Activated naive CD4-positive, alpha-beta T cell (primary cell): ENCODE measurements at places on chromosomes 5 and 9.

DNA sequence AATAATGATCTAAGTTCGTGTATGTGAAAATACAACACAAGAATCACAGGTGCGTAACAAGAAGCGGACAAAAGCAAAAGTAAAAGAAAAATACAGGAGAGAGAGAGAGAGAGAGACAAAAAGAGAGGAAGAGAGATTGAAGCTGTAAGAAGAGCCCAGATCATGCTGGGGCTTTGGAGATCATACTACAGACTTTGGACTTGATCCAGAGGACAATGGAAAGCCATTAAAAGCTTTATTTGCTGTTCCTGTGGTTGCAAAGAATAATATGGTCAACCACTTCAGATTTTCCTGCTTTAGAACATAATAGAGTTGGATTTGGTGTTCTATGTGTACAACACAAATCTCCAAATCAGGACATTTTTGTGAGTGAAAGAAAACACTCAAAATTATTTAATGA is 561.4 kb downstream of the CAAP1 start:
- DNase-seq = no peak

- DNase-seq = no peak
Observed at GRCh38 chr9:215631-216155, 1.0 kb downstream of the DOCK8 start.

- no peak for DNase-seq
Observed at GRCh38 chr5:7146886-7147285, 249.1 kb upstream of the ADCY2 start.

DNA sequence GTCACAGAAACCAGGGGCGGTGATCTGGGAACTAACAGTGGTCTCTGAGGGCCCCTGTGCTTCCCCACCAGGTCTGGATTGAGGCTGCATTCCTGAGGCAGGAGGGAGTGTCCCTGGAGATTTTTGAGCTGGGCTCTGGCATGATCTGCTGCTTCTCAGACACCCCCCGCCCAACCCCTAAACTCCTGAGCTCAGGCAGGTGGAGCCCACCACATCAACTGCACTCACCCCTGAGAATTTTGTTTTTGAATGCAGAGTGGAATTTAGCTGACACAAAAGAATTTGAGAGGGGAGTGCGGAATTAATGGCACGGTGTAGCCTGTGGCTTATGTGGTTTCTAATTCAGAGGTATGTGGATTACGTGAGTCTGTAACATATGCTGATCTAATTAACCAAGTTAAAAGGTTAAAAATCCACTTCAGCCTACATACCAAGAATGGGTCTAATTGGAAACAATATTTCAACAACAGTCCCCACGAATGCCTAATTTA is 23.9 kb upstream of the CTSL start:
- no peak for DNase-seq

- DNase-seq = no peak
Observed at GRCh38 chr9:36725777-36726356, 153.2 kb downstream of the MELK start.

GRCh38 chr9:33447799-33448553 is 583 bp upstream of the AQP3 start:
- no peak for DNase-seq

GRCh38 chr9:127098916-127099553 is 23.4 kb downstream of the ANGPTL2 start:
- DNase-seq = no peak

DNA sequence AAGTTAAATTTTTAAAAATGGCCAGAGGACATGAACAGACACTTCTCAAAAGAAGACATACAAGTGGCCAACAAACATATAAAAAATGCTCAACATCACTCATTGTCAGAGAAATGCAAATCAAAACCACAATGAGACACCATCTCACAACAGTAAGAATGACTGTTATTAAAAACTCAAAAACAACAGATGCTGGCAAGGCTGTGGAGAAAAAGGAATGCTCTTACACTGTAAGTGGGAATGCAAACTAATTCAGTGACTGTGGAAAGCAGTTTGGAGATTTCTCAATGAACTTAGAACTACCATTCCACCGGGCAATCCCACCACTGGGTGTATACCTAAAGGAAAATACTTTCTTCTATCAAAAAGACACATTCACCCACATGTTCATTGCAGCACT is 168.5 kb upstream of the PIK3R1 start:
- no peak for DNase-seq

GRCh38 chr5:147997486-147997885 is 66.3 kb upstream of the SPINK5 start:
- DNase-seq = no peak

- DNase-seq = no peak
Observed at GRCh38 chr5:170913573-170913972, 51.8 kb downstream of the RANBP17 start.

DNA sequence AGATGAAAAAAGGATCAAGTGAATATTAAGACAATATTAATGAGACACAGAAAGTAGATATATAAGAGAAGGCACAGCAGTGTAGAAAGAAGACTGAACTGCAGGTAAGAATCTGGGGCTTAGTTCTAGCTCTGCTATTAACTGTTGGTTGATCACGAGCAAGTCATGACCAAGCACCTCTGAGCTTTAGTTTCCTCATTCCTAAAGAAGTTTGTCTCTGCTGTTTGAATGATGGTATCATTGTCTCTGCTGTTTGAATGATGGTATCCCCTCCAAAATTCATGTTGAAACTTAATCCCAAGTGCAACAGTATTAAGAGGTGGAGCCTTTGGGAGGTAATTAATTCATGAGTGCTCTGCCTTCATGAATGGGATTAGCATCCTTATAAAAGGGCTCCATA is 2.5 kb upstream of the NME5 start:
- no peak for DNase-seq

GRCh38 chr9:97398999-97399758 is 12.7 kb upstream of the TDRD7 start:
- DNase-seq = peak; percentile 25

DNA sequence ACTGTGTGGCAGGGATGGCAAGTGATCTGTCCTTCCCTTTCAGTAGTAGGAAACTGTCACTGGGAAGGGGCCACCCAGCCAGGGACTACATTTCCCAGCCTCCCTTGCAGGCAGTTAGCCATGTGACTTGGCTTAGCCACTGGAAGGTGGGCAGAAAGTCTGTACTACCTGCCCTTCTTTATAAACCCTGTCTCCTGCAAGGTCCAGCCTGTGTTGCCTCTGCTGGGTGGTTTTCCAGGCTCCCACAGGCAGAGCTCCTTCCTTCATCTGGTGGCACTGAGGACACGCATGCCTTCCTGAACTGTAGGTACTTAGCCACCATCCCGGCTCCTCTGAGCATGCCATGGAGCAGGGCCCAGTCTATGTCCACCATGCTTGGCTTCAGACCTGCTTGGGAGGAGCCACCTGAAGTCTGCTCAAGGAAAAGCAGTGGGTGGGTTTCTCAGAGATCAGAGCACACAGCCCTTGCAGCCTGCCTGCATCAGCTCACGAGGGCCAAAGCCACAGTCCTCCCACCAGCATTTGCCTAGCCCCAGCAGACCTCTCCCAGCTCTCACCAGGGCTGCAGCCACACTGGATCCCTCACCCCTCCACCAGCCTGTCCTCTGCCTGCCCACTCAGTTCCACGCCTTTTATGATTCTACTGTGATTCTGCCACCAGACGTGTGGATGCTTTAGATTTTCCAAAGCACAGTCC is 16.7 kb upstream of the SLC25A51 start:
- no peak for DNase-seq

DNA sequence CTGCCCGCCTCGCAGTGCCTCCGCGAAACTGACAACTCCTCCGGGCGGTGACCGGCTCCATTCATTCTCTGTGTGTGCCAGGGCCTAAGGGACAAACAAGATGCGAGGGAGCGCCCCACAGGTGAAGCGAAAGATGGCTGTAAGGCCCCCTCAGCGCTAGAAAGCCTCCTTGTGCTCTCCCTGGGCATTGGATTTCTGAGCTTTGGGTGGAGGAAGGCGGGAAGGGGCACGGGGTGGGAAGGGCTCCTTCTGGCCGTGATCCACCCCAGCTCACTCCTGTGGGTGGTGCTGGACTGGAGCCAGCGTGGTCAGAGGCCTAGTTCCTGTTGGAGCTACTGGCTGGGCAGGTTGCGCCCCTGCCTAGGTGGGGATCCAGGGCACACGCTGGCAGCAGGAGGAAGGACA is 943 bp downstream of the GALNT12 start:
- DNase-seq = no peak

- no peak for DNase-seq
Observed at GRCh38 chr9:131677444-131678180, 62.3 kb downstream of the RAPGEF1 start.

GRCh38 chr9:38482918-38483592 is 58.8 kb upstream of the IGFBPL1 start:
- no peak for DNase-seq
